Stimulated activated CD4-positive, alpha-beta T cell treated with anti-CD3 and anti-CD28 coated beads, Interleukin-1b, Interleukin-23, amount 100 ng/mL, for 48 hours (primary cell): ENCODE measurements at places on chromosomes 3 and 15.

DNA sequence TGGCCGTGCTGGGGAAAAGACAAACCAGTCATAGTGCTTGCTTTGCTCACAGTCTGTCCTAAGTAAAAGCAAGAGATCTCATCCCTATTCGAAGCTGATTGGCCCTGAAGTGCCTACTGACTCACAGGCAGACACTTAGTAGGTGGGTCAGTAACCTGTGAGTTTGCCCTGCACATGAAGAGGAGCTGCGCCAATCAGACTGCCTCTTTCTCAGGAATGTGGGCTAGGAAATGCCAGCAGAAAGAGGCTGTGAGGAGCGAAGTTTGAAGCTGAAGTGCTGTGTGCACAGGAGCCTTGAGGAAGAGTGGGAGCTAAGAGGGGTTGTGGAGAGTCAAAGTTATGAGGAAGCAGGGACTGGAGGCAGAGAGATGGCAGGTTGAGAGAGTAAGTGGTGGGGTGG, 126.8 kb downstream of the IL20RB start:
- DNase-seq = no peak

DNA sequence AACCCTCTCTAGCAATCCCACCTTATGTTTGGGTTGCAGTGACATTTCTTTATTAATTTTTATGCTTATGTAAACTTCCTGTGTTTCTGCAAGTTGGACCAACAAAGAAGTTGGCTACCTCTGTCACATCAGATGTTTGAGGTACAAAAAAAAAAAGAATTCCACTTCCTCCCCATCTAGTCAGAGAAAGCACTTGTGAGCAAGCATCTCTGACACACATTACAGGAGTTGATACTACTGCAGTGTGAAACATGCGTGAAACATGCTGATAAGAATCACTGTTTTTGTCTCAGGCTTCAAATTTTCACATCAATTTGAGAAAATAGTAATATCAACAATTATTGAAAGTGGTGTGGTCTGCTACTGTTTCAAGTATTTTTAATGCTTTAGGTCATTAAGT, 1.3 kb downstream of the SCAANT1 start:
- no peak for DNase-seq

DNA sequence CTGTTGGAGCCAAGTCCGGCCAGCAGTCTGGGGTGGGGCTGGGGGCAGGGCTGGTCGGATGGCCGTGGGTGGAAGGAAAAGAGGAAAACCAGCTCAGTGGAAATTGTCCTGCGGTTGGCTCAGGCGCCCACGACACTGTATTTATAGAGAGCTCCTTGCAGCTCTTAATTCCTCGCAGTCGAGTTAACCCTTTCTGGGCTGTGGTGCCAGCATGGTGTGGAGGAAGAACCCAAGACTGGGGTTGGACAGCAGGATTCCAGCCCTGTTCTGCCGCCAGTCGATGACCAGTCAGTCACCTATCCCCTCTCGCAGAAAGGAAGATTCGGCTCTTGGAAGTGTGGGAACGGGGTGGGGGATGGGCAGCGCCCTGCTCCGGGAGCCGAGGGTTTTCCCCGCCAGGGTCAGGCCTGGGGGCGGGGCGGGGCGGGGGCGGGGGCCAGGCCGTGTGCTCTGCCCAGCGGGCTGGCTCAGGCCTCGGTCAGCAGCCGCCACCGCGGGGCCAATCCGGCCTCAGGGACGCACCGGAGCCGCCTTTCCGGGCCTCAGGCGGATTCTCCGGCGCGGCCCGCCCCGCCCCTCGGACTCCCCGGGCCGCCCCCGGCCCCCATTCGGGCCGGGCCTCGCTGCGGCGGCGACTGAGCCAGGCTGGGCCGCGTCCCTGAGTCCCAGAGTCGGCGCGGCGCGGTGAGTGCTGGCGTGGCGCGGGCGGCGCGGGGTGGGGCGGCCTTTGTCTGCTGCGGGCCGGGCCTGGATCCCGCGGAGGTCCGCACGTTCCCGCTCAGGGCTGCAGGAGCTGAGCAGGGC, at the start of gene CD276:
Gene CD276 (plus strand): TSS at position 607 of the 804 bp plus-strand sequence. CDS start 15,257 bp downstream, outside the sequence.
- no peak for DNase-seq

DNA sequence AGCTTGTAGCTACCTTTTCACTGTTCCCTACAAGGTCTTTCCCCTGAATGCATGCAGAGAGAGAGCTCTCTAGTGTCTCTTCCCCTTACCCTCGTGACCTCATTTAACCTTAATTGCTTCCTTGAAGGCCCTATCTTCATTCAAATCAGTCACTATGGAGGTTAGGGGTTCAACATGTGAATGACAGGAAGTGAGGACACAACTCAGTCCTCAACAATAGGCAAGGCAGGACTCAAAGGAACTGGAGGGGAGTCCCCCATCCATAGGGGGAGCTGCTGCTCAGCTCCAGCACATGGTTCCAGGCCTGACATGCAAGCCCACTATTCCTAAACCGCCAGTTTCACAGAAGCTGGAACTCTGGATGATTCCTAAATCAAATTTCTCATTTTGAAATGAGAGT, 33.8 kb upstream of the GYG1 start:
- peak; percentile 4 for DNase-seq

- no peak for DNase-seq
Measured at GRCh38 chr3:15845475-15845874, 47.7 kb upstream of the ANKRD28 start.

GRCh38 chr3:175272392-175272791, 413.3 kb downstream of the NAALADL2 start:
- DNase-seq = no peak

GRCh38 chr3:69095636-69096035, 10.9 kb downstream of the ARL6IP5 start:
- DNase-seq = peak; percentile 30

DNA sequence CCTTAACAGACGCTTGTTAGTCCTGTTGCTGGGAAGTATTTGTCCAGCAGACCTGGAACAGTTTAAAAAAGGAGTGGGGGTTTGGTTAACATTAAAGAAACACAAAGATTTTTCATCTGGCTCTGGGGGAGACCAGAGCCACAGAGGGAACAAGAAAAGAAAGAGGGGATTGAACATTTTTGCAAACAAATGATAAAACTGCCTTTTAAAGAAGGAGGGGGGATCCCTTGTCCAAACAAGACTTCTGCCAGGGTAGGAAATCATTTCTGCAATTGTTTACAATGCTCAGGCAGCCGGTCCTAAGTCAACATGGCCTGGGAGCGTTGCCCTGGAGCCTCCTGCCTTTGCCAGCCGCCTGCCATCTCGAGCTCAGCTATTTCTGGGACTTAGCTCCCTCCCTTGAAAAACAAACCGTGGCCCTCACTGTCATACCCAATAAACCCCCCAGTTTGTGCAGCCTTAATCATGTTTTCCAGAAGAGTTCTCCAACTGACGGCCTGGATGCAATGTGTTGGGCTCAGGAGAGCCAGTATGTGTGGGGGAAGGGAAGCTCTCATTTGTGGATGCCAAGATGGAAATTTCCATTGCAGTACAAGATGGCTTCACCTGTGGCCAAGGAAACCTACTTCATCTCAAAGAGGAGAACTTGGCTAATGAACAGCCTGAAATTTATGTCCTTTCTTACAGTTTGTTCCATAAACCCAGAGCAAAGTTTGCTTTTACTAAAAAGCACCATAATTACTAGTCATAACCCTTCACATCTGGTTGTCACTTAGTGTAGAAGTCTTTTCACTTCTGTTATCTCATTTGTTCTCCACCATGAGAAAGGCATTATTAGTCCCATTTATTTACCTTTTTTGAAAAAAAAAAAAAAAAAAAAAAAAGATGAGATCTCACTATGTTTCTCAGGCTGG, 75.9 kb upstream of the RNU6-1 start:
- no peak for DNase-seq
